Glutamatergic neuron (in vitro differentiated cells): ENCODE measurements at places on chromosomes 4 and X. TPM values are rescaled to one million over a fixed set of nuclear protein-coding genes. Genes with fewer than 3 reads are reported as not detected.

The SPATA4 gene
- total RNA-seq: not detected

The TIGD4 gene
- total RNA-seq: 0.83 TPM

The MAGEA2 gene
- 2.7 TPM for total RNA-seq

The TCEAL2 gene
- 6.3 TPM for total RNA-seq

The ABCG2 gene
- total RNA-seq: not detected

The DRP2 gene
- total RNA-seq: 0.51 TPM

The RIPPLY1 gene
- not detected for total RNA-seq

- H3K36me3 ChIP-seq: no peaks in the 10 kb centered on the region
- H3K27ac ChIP-seq: no peak overlapping the region
- H3K4me3 ChIP-seq: no peak overlapping the region
- no peaks in the 10 kb centered on the region for H3K27me3 ChIP-seq
- peaks cover 3% of the 10 kb centered on the region for H3K4me1 ChIP-seq
Measured at GRCh38 chr4:127139788-127140286, 492.9 kb upstream of the INTU start.

GRCh38 chrX:40331762-40332161, 234.0 kb upstream of the BCOR start:
- no peaks in the 10 kb centered on the region for H3K36me3 ChIP-seq
- no peaks in the 10 kb centered on the region for H3K4me1 ChIP-seq
- DNase-seq: no peak

GRCh38 chrX:37349221-37350033, at the start of gene PRRG1:
Gene PRRG1 (plus strand): TSS chrX:37349364. CDS start chrX:37406250, 56,886 bp downstream.
- peaks cover 2% of the 10 kb centered on the region for H3K4me1 ChIP-seq
- peaks cover 4% of the 10 kb centered on the region for H3K27me3 ChIP-seq
- peak within 1 kb of the TSS; percentile 90 for H3K4me3 ChIP-seq
- peak; percentile 85 for DNase-seq
- H3K27ac ChIP-seq: peak within 1 kb of the TSS; percentile 38

GRCh38 chrX:154834562-154834961, at the start of gene SMIM9:
Gene SMIM9 (minus strand): TSS chrX:154834662. CDS start chrX:154830856, 3,806 bp downstream.
- H3K27me3 ChIP-seq: no peaks in the 10 kb centered on the region
- H3K27ac ChIP-seq: no peak within 1 kb of the TSS
- no peak within 1 kb of the TSS for H3K4me3 ChIP-seq
- H3K4me1 ChIP-seq: no peaks in the 10 kb centered on the region
- no peaks in the 10 kb centered on the region for H3K36me3 ChIP-seq
- DNase-seq: no peak

DNA sequence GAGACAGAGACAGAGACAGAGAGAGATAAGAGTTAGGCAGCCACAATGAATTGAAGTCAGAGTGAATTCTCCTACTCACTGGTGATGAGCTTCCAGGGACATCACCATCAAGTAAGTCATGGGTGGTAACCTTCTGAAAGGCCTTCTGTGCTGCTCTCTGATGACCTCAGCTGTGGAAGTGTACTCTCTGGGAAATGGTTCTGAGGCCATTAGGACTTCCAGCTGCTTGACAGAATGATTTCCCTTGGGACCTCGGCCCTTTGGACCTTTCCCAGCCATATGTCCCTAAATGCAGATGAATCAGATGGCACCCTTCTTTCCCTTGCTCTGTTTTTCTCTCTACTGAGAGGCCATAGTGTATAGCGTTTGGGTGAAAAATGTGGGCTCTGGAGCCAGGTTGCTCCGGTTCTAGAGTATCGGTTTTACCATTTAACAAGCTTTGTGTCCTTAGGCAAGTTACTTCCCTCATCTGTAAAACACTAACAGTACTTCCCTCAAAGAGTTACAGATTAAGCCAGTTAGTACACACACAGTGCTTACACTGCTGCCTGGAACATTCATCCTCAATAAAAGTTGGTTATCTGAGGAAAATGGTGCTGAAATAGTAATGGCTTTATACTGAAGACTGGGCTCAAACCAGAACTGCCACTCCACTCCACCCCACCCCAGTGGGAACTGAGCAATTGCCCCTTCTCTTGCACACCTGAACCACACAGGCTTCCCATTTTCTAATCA, 7.6 kb downstream of the SEPTIN11 start:
- peak overlapping the region; percentile 76 for H3K4me3 ChIP-seq
- no peaks in the 10 kb centered on the region for H3K36me3 ChIP-seq
- DNase-seq: peak; percentile 60
- peak overlapping the region; percentile 98 for H3K27ac ChIP-seq

DNA sequence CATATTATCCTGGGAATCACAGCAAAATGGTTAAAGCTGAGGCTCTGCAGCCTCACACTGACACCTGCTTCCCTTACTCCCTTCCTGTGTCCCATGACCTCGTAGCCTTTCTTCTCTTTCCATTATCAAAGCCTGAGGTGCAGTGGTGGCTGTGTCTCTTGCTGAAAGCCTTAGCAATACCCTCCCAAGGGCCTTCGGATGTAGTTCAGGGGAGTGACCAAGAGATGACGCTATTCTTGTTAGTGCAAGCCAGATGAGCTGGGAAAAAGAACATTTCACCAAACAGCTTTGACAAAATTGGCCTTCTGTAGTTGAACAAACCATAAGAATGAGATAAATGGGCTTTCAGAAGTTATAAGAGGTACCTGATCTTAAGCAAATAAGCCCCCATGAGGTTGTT, 31.6 kb downstream of the SMIM10L2A start:
- H3K4me3 ChIP-seq: no peak overlapping the region
- no peaks in the 10 kb centered on the region for H3K4me1 ChIP-seq
- H3K36me3 ChIP-seq: no peaks in the 10 kb centered on the region
- no peak overlapping the region for H3K27ac ChIP-seq
- DNase-seq: no peak

DNA sequence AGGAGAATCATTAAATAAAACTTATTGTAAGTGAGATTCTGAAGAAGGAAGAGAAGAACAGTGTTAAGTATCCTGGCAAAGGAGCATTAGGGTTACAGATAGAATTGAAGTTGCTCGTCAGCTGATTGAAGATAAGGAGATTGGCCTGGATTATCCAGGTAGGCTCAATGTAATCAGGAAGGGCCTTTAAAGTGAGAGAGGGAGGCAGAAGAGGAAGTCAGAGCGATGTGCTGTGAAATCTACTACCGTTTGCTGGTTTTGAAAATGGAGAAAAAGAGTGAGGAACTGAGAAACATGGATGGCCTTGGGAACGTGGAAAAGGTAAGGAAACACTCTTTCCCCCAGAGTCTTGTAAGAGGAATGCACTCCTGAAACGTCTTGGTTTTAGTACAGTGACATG, 245.7 kb downstream of the ANTXR2 start:
- H3K27me3 ChIP-seq: no peaks in the 10 kb centered on the region
- H3K27ac ChIP-seq: no peak overlapping the region
- no peak overlapping the region for H3K4me3 ChIP-seq
- no peaks in the 10 kb centered on the region for H3K4me1 ChIP-seq
- DNase-seq: no peak

- H3K4me1 ChIP-seq: peaks cover 5% of the 10 kb centered on the region
- no peaks in the 10 kb centered on the region for H3K27me3 ChIP-seq
- H3K27ac ChIP-seq: no peak overlapping the region
- H3K36me3 ChIP-seq: no peaks in the 10 kb centered on the region
Measured at GRCh38 chr4:148239494-148239985, 202.7 kb downstream of the NR3C2 start.

DNA sequence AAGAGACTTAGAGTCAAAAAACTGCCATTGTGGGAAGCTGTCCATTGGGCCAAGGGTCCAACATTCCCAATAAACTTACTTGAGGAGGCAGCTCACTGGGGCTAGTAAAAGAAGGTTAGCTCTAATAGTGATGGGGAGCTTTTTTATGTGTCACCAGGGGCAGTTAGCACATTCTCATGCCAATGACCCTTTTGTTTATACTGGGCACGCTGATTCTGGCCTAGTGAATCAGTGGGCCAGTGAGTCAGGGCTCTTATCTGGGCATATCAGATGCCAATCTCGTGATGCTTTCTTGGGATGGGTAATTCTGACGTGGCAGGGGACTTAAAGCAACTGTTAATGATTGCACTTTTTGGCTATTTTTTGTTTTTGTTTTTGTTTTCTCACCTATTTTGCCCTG, 27.8 kb downstream of the TCEAL1 start:
- no peak overlapping the region for H3K27ac ChIP-seq
- no peak for DNase-seq
- H3K36me3 ChIP-seq: no peaks in the 10 kb centered on the region
- no peaks in the 10 kb centered on the region for H3K4me1 ChIP-seq
- H3K27me3 ChIP-seq: no peaks in the 10 kb centered on the region

DNA sequence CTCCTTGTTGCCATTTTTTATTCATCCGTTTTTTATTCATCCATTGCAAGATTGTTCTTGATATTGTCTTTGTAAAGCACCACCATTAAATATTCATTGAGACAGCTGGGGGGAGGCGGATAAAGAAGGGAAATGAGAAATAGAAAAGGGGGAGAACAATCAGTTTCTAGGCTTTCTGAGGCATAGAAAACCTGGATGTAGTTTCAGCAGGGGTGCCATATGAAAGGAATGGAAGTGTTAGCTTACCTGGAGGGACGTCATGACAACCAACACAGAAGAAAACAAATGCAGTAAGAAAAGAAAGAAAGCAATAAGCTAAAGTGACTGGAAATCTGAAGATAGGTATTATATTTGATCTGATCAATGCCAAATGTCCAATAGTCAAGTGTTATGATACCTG, 276.1 kb downstream of the GASK1B start:
- peaks cover 5% of the 10 kb centered on the region for H3K4me1 ChIP-seq
- DNase-seq: no peak
- H3K27ac ChIP-seq: no peak overlapping the region
- H3K27me3 ChIP-seq: no peaks in the 10 kb centered on the region
- H3K36me3 ChIP-seq: no peaks in the 10 kb centered on the region
- H3K4me3 ChIP-seq: no peak overlapping the region

DNA sequence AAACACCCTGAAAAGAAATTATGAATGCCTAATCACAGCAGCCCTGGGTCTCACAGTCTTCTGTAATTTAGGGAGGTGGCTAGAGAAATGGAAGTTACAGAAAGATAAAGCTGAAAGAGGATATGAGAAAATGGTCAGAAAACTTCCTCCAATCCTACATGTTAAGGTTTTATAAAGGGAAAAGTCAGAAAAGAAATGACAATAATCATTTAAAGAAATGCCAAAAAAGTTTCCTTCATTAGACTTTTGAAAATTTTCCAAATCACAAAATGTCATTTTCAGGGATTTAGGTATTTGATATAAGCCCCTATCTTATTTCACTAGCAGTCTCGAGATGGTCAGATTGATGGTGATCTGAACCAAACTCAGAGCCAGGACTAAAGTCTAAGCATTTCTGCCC, 276.2 kb downstream of the CHIC1 start:
- no peaks in the 10 kb centered on the region for H3K4me1 ChIP-seq
- no peak overlapping the region for H3K27ac ChIP-seq
- H3K27me3 ChIP-seq: no peaks in the 10 kb centered on the region
- H3K4me3 ChIP-seq: no peak overlapping the region
- DNase-seq: no peak

GRCh38 chrX:63929608-63930007, 144.6 kb upstream of the ARHGEF9 start:
- no peaks in the 10 kb centered on the region for H3K36me3 ChIP-seq
- no peaks in the 10 kb centered on the region for H3K27me3 ChIP-seq
- no peak for DNase-seq
- no peak overlapping the region for H3K27ac ChIP-seq

- H3K4me1 ChIP-seq: peaks cover 10% of the 10 kb centered on the region
- DNase-seq: no peak
- H3K36me3 ChIP-seq: no peaks in the 10 kb centered on the region
- no peak overlapping the region for H3K27ac ChIP-seq
- H3K27me3 ChIP-seq: no peaks in the 10 kb centered on the region
Measured at GRCh38 chr4:126223784-126224407, 909.1 kb downstream of the FAT4 start.

GRCh38 chr4:3107271-3107670, 32.8 kb downstream of the HTT start:
- DNase-seq: no peak
- no peaks in the 10 kb centered on the region for H3K4me1 ChIP-seq
- H3K4me3 ChIP-seq: no peak overlapping the region

GRCh38 chr4:138487670-138488069, 245.5 kb upstream of the SLC7A11 start:
- no peak for DNase-seq
- H3K4me1 ChIP-seq: no peaks in the 10 kb centered on the region
- H3K27ac ChIP-seq: no peak overlapping the region
- H3K27me3 ChIP-seq: peaks cover 2% of the 10 kb centered on the region
- no peak overlapping the region for H3K4me3 ChIP-seq
- H3K36me3 ChIP-seq: no peaks in the 10 kb centered on the region

GRCh38 chrX:119398974-119399771, at the start of gene SLC25A43:
Gene SLC25A43 (plus strand): TSS chrX:119399336. CDS start chrX:119399404, 68 bp downstream.
- H3K4me1 ChIP-seq: no peaks in the 10 kb centered on the region
- peak; percentile 23 for DNase-seq
- no peak within 1 kb of the TSS for H3K27ac ChIP-seq
- H3K4me3 ChIP-seq: peak within 1 kb of the TSS; percentile 86
- peaks cover 1% of the 10 kb centered on the region for H3K27me3 ChIP-seq
- no peaks in the 10 kb centered on the region for H3K36me3 ChIP-seq

DNA sequence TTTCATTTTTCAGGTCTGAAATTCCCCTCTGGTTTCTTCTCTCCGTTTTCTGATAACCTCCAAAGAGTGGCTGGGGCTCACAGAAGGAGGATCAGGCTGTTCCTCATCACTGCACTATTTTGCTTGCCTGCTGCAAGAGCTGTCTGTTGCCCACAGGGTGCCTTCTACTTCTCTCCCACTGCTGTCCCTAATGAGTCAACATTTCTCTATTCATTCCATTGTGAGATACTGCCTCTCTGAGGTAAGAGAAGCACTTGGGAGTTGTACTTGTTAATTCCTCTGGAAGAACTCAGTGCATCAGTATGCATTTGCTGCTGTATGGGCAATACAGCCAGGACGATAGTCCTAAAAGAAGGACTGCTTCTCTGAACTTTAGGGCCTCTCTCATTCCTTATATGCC, 34.8 kb downstream of the CT47B1 start:
- no peak overlapping the region for H3K4me3 ChIP-seq
- H3K27me3 ChIP-seq: peaks cover under 1% of the 10 kb centered on the region
- no peak overlapping the region for H3K27ac ChIP-seq
- no peak for DNase-seq
- no peaks in the 10 kb centered on the region for H3K4me1 ChIP-seq
- H3K36me3 ChIP-seq: no peaks in the 10 kb centered on the region

DNA sequence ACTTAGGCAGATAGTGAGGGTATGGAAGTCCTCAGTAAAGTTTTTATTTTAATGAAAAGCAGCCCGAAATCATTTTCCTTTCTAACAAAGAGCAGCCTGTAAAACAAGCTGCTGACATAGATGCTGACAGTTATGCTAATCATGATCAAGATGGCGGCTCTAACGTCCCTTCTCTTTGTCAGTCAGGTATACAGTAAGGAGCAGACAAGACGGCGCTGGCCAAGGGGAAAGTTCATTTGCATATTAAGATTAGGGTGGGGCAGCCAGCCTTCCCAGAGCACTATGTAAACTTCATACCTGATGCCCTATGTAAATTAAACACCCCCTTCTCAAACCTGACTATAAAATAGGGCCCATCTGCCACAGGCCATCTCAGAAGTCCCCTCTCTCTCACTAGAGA, 76.9 kb downstream of the MAGEB10 start:
- no peak for DNase-seq
- H3K27me3 ChIP-seq: peaks cover 1% of the 10 kb centered on the region
- H3K27ac ChIP-seq: no peak overlapping the region

GRCh38 chr4:138579146-138579545, 337.0 kb upstream of the SLC7A11 start:
- H3K36me3 ChIP-seq: peaks cover 7% of the 10 kb centered on the region
- peaks cover 4% of the 10 kb centered on the region for H3K27me3 ChIP-seq
- no peak for DNase-seq
- no peaks in the 10 kb centered on the region for H3K4me1 ChIP-seq
- no peak overlapping the region for H3K4me3 ChIP-seq

GRCh38 chr4:72641611-72642010, 72.6 kb upstream of the ADAMTS3 start:
- DNase-seq: no peak
- no peaks in the 10 kb centered on the region for H3K27me3 ChIP-seq
- no peaks in the 10 kb centered on the region for H3K4me1 ChIP-seq
- H3K27ac ChIP-seq: no peak overlapping the region
- H3K36me3 ChIP-seq: no peaks in the 10 kb centered on the region
